HCT116 (cell line): ENCODE measurements at places on chromosomes 6 and 20.
A peak's percentile ranks its signal among the peaks of the same experiment; 100 is the strongest.

GRCh38 chr6:70264306-70264705 lies 38.6 kb downstream of the COL9A1 start:
- no peak for DNase-seq

- DNase-seq: no peak
These were observed 18.0 kb upstream of the NAA20 start for GRCh38 chr20:19998990-19999705.

- DNase-seq: no peak
These were observed 37.1 kb downstream of the PROKR2 start for GRCh38 chr20:5279661-5280060.

GRCh38 chr20:50347284-50348063 lies 156.8 kb downstream of the CEBPB start:
- DNase-seq: no peak

DNA sequence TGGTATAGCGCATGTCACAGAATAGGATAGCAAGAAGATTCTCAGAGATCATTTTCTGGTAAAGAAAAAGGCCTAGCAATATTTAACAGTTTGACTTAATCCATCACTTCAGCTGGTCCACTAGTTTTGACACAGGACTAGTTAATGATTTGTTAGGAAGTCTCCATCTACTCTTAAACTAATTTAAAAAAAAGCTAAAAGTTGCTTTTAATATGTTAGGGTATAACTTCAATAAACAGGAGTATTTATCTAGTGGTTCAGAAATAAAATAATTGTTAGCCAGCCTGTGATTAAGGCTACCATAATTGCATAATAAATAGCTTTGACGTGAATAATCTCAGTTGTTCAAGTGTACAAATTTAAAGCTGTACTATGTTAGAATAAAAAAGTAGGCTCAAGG lies 195.6 kb downstream of the FUT9 start:
- no peak for DNase-seq

DNA sequence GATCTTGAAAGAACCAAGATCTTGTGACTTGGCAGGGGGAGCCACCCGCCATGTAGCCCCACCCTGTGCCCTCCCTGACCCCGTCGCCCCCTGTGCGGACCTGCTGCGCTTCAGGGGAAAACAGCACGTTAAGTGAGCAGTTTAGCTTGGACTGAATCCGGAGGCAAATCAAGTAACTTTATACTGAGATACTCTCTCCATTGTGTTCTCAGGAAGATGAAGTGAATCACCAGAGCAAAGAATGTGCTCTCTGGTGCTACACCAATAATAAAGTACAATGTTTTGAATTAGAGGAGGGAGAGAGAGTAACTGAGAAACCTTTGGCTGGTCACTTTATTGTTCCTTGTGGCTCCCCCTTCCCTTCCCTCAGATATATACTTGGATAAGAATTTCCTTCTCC lies 83.4 kb downstream of the TXNDC5 start:
- DNase-seq: no peak

GRCh38 chr20:39124064-39124463 lies 161.9 kb downstream of the DHX35 start:
- no peak for DNase-seq

DNA sequence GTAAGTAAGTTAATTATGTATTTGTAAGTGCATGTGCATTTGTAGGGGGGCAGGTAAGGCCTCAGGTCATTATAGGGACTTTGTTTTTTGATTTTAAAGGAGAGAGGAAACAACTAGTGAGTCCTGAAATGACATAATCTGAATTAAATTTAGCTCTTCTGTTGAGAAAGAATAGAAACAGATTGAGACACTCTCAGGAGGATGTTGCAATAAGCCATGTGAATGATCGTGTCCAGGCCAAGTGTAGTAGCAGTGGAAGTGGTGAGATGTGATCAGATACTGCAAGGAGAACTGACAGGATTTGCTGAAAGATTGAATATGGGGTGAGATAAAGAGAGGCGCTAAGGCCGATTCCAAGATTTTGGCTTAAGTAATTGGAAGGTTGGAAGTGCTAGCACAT lies 2.6 kb upstream of the CENPW start:
- DNase-seq: no peak

GRCh38 chr6:126890055-126890454 lies 228.4 kb upstream of the RSPO3 start:
- no peak for DNase-seq

DNA sequence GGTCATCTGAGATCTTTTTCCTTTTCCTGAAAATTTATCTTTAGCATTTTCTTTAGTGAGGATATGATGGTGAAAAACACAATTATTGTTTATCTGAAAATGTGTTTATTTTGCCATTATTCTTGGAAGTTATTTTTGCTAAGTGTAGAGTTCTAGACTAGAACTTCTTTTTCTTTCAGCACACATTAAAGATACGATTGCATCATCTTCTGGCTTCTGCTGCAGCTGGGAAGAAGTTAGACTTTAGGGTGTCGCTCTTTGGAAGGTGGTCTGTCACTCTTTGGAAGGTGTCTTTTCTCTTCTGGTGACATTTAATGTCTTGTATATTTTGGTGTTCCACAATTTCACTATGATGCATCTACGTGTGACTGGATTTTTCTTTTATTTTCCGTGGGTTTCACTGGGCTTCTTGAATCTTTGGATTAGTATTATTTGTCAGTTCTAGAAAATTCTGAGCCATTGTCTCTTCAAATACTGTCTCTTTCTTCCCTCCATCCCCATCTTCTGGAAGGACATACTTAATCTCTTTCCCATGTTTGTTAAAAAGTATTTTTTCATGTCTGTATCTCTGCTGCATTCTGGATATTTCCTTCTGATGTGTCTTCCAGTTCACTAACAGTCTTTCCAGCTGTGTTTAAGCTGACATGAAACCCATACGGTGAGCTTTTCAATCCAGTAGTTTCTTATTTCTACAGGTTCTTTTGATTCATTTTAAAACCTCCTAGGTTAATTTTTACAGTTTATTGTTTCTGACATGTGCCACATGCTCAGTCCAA lies 81.0 kb downstream of the AGPAT4 start:
- DNase-seq: no peak

GRCh38 chr20:63315731-63316491 lies 22.9 kb downstream of the COL20A1 start:
- DNase-seq: no peak

- peak; percentile 13 for DNase-seq
These were observed 271.6 kb upstream of the PRND start for GRCh38 chr20:4449957-4450715.

GRCh38 chr6:31878222-31878621 lies 575 bp downstream of the SLC44A4 start:
- no peak for DNase-seq

GRCh38 chr6:125231133-125231532 lies 70.6 kb downstream of the HDDC2 start:
- DNase-seq: no peak

GRCh38 chr6:16166871-16167608 lies 38.2 kb downstream of the MYLIP start:
- no peak for DNase-seq

GRCh38 chr6:39887692-39888450 lies 46.4 kb downstream of the MOCS1 start:
- DNase-seq: no peak

GRCh38 chr20:49696594-49696993 lies 17.1 kb downstream of the B4GALT5 start:
- no peak for DNase-seq

- no peak for DNase-seq
These were observed 14.5 kb upstream of the IRF4 start for GRCh38 chr6:376827-377640.

- DNase-seq: no peak
These were observed 9.7 kb downstream of the RNF146 start for GRCh38 chr6:127276331-127276730.
